ENCODE measurements at places on chromosomes 4 and X. TPM values are rescaled to one million over a fixed set of nuclear protein-coding genes. Genes with fewer than 3 reads are reported as not detected.

DNA sequence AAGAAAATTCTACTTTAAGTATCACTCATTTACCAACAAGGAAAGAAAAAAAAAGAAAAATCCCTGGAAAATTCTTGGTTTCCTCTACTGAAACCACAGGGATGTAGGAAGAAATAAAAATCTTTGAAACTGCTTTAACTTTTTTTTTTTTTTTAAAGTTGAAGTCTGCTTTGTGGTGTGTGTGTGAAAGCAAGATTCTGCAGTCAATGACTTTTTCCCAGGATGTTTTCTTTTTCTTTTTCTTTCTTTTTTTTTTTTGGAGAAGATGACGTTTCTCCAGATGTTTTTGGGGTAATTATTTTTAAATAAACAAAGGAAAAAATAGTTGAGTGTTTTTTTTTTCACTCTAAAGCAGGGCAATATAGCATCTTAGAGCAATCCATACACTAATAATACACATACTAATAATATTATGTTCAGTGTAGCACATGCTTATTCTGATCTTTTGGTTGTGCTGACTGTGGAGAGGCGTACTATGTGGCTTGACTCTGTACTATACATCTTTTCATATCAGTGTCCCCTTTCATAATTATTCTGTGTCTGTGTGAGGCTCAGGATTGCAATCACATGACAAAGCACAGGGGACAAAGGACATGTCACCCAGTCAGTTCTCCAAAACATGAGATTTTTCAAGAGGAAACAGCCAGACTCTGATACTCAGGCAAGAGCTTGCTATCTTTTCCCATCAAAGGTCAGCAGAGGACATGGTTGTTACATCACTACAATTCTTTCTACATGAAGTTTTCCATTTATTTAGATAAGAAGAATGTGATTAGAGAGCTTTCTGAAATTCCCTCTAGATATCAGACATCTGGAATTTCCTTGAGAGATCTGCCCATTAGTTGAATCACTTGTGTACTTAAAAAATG, 111.0 kb downstream of the PDE5A start:
- no peak for DNase-seq

DNA sequence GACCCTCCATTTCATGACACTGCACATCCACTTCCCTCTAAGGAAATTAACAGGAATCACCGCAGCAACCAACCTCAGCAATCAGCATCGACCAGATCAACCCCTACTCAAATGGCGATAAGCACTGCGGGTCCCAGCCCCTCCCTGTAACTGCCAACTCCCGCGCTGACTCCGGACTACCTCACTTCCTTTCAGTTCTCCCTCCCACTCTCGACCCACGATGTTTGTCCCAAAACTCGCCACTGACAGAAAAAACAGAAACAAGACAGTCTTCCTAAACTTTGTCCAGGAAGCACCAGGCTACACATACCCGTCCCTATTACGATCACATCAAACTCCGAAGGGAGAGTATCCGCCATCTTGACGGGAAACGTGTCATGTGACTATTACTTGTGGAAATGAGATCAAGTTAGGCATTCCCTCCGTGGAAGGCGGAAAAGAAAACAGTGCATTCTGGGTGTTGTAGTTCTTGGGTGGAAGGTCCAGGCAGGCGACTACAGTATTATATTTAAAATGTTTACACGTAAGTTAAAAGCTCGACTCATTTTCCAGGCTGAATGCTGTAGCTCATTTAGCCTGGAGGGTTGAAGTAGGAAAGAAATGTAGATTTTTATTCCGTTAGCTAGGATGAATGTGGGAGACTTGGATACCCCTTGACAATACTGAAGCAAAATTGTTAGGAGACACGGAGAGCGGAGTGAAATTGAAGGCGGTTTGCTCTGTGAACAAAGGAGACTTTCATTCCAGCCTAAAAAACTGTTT, at the start of gene CHM:
CHM (minus strand) TSS at position 385 of the 762 bp plus-strand sequence; CDS start at position 359, 26 bp downstream.
- DNase-seq, result peak; percentile 45

Gene MFAP3L
- polyA plus RNA-seq, result 1.0 TPM

DNA sequence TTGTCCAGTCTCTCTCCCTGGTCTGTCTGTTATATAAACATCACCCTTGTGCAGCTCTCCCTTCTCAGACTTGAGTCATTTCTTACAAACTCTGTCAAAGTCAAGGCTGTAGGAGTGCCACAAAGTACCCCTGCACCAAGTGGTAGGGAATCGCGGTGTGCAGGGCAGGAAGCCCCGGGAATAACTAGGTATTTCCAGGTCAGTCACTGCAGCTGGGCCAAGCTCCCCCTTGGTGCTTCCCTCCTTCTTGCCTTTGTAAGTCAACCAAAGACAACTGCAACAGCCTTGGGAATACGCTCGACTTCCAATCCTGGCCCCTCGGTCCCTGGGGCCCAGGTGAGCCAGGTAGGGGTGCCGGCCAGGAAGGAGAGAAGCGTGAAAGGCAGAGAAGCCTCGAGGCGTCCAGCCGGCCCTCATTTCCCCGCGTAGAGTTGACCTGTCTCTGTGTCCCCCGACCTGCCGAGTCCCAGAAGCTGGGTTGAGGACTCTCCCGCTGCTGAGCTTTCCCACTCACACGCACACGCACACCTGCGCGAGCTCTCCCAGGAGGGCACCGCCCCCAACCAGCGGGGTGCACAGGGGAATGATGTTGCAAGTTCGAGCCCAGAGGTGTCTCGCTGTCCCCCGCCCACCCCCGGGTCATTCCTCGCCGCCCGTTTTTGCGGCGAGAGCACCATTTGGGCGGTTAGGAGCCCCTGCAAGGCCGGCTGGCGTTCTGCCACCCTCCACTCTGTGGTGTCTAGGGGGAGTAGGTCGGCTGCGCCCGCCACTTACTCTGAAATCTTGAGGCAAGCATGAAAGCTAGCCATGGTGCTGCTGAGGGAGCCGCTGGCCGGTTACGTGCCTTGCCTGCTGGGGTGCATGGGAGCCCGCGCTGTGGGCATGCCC, 22.8 kb upstream of the KIAA1210 start:
- peak; percentile 36 for DNase-seq

Gene TCEAL5
- polyA plus RNA-seq, result 2.3 TPM

Gene SMPX
- 0.62 TPM for polyA plus RNA-seq

DNA sequence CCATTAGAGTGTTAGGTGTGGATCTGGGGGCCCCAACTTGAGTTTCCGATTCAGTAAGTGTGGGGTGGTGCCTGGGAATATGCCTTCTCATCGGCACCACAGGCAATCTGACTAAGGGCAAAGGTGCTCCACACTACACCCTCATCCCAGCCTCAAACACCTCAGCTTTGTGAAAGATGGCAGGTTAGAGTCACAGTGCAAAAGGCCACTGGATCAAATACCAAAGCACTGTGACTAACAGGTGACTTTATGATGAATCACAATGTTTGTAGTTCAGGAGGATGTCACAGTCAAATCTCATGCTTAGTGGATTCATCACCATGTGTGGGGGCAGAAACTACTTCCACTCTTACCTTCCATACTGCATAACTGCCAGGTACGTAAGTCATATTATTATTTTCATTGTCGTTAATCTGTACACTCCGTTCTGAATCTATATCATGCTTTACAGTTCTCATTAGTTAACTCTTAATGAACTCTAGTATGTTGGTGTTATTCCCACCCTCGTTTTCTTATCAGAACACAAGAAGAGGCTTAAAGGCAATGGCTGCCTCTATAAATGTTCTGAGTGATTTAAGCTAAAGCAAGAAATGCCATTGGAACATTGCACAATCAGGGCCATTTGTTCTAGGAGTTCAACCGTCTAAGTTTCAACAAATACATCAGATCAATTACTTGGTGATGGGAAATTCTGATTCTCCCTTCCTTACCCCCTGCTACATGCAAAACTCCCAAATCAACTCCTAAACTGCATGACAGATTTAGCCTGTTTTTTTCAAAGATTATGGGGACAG, 50.2 kb downstream of the PRKG2 start:
- no peak for DNase-seq

DNA sequence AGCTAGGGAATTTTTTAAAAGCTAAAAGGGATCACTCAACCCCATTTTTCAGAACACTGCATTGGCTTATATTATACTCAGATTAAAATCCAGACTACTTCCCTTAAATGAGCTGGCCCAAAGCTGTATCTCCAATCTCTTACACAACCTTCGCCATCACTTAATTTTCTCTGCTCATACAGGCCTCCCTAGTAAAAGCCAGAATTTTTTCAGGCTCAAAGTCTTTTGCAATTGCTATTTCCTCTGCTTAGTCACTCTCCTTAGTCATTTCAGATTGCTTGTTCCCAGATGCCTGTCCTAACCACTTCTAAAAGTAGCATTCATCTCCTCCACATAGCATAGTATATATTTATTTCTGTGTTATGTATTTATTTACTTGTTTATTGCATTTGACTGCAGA, 1587.9 kb upstream of the ADGRL3 start:
- DNase-seq, result no peak

- no peak for DNase-seq
These were observed 11.2 kb downstream of the IRF2 start for GRCh38 chr4:184463158-184463557.

Gene ZDHHC15
- 3.0 TPM for polyA plus RNA-seq

- no peak for DNase-seq
These were observed 59.5 kb upstream of the FAM9C start for GRCh38 chrX:13103914-13104274.
